ENCODE measurements at places on chromosomes 1 and 21.

DNA sequence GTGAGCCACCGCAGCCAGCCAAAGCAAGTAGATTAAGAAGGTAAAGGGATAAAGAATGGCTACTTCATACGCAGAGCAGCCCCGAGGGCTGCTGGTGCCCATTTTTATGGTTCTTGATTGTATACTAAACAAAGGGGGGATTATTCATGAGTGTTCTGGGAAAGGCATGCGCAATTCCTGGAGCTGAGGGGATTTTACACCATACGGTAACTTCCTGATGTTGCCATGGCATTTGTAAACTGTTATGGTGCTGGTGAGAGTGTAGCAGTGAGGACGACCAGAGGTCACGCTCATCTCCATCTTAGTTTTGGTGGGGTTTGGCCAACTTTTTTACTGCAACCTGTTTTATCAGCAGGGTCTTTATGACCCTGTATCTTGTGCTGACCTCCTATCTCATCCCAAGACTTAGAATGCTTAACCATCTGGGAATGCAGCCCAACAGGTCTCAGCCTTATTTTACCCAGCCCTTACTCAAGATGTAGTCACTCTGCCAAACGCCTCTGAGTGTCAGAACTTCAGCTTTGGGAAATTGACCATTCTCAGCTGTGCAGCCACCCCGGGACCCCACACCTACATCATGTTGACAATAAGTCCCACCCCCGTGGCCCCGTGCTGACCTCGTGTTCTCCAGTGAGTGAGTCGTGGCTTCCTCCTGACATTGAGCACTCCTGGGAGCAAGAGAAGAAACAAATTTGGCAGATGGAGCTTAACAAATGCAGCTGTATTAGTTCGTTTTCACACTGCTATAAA lies 149.4 kb upstream of the COL6A1 start:
- DNase-seq: peak; percentile 14

DNA sequence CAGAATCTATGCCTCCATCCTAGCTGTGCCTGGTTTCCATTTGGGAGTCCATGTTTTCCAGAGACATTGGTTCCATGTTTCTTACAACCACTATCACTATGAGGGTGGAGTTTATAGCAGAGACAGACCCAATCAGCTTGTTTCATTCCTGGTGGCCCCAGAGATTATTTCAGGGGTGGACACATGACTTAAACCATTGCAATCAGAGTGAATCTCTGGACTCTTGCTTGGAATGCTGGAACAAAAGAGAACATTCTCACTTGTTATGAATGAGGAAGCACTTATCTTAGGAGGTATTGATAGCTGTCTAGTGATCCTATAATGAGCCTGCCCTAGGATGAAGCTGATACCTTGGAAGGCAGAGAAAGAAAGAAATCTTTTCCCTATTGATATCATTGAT lies 250.3 kb downstream of the ATG4C start:
- no peak for DNase-seq

DNA sequence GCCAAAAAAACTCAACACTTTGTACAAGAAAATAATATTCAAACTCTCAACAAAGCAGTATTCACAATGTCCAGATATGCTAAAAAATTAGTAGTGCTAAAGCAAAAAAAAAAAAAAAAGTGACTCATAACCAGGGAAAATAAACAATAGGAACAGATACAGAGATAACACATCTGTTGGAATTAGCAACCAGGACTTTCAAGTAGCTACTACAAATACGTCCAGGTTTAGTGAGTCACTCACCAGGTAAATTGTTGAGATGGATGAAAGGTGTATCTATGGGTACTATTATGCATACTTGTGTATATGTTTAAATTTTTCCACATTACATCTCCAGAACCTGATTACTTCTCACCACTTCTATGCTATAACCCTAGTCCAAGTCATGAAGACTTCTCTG lies 144.8 kb upstream of the SLC35F3 start:
- DNase-seq: no peak

GRCh38 chr1:20237646-20238045 lies 51.3 kb upstream of the PLA2G2C start:
- no peak for DNase-seq

DNA sequence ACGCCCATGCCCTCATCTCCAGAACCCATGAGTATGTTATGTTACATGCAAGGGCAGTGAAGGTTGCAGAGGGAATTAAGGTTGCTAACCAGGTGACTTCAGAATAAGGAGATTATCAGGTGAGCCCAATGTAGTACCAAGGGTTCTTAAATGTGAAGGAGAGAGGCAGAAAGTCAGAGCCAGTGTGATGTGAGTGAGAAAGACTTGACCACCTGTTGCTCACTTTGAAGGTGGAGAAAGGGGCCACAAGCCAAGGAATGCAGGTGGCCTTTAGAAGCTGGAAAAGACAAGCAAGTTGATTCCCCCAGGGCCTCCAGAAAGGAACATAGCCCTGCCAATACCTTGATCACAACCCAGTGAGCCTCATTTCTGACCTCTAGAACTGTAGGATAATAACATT lies 84.7 kb upstream of the CLDN14 start:
- DNase-seq: no peak

DNA sequence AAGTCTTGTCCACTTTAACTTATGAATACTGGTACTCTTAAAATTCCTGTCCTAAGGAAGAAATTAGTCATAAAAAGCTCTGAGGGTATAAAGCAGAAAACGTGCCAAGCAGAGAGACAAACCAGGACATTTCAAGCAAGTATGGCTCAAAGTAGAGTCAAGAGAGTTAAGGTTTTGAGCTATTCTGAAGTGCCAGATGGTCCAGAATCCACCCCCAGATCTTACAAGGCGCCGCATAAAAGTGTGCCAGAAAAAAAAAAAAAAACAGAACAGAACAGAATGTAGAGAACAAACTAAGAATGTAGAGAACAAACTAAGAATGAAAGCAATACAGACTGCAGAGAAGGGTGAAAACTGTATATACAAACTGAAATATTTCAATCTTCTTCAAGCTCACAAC lies 12.5 kb downstream of the EPS15 start:
- DNase-seq: peak; percentile 24

GRCh38 chr21:39071623-39072214 lies 111.5 kb downstream of the PSMG1 start:
- DNase-seq: no peak

GRCh38 chr1:38577385-38577784 lies 282.2 kb downstream of the RRAGC start:
- no peak for DNase-seq

DNA sequence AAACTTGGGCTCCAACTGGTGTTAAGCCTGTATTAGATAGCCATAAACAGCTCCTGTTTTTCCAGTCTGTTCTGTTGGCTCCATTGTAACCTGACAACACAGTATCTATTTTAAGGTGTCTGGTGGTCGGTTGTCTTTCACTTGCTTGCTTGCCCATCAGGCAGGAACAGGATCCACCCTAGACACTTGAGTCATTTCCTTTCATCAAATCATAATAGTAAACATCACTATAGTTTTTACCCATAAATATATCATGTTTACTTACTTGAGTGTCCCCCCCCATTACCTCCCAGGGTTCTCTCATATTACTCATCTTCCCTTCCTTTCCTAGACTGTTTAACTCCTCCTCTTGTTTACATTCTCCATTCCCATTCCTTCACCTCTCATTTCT lies 2.9 kb downstream of the DDI2 start:
- peak; percentile 89 for DNase-seq

- no peak for DNase-seq
Measured at GRCh38 chr1:28902738-28903137, 11.6 kb upstream of the EPB41 start.

DNA sequence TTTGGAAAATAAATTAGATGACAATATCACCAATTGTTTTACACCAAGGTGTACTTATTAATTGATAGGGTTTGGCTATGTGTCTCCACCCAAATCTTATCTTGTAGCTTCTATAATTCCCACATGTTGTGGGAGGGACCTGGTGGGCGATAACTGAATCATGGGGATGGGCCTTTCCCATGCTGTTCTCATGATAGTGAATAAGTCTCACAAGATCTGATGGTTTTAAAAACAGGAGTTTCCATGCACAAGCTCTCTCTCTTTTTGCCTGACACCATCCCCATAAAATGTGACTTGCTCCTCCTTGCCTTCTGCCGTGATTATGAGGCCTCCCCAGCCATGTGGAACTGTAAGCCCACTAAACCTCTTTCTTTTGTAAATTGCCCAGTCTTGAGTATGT lies 131.0 kb upstream of the LMO4 start:
- DNase-seq: no peak

GRCh38 chr21:24367936-24368335 lies 1239.3 kb downstream of the MRPL39 start:
- DNase-seq: peak; percentile 44

GRCh38 chr1:116934586-116935207 lies 25.0 kb downstream of the PTGFRN start:
- DNase-seq: peak; percentile 43

DNA sequence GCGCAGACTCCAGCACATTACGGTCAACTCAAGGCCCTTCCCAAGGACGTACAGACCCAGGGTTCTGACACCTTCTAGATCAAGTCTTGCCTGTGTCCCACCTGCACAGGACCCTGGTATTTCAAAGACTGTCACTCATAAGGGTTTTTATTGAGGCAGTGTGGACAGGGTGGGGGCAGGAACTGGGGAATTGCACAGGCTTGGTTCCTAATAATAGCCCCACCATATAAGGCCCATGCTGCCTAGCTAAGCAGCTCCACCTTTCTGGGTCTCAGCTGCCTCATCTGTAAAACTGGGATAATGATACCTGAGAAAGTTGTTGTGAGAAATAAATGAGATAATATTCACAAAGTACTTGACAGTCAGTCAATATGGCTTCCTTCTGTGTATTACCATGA lies 55.3 kb upstream of the PUM1 start:
- no peak for DNase-seq

DNA sequence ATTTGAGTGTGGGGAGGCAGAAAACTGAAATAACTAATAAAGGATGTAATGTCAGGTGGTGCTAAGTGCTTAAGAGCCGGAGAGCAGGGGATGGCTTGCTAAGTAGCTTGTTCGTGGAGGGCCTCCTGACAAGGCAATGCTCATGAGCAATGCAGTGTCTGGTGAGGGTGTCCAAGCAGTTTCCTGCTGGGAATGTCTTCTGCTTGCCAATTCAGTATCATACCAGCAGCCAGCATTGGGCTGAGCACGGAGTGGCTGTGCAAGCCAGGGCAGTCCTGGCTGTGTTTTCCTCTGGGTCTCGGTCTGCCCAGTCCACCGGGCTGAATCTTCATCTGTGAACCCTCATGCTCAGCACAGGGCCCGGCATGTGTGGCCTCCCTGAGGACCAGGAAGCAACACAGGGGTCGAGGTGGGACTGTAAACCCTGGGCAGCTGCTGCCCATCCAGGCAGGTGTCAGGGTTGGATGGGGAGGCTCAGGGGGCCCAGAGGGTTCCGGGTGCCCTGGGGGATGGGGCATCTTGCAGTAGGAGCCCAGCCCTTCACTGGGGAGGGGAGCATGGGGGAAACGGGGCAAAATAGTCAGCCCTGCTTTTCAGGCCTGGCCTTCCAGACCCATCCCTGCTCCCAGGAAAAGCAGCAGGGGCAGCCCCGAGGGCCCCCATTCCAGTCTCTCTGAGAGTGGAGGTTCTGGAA lies 27.5 kb downstream of the EDN2 start:
- no peak for DNase-seq

DNA sequence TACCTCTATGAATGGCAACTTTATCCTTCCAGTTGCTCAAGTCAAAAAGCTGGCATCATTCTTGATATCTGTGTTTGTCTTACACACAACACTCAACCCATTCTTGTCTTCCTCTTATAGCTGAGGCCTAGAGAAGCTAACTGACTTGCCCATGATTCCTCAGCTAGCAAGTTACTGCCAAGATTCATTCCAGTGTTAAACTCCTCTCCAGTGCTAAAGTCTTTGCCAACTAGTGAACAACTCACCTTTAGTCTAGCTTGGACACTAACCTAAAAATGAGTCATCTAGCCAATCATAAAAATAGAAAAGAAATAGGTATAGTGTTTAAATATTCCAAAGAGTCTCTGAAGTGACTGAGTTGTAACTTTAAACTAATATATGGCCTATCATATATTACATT lies 45.6 kb upstream of the RGS2 start:
- DNase-seq: peak; percentile 9

DNA sequence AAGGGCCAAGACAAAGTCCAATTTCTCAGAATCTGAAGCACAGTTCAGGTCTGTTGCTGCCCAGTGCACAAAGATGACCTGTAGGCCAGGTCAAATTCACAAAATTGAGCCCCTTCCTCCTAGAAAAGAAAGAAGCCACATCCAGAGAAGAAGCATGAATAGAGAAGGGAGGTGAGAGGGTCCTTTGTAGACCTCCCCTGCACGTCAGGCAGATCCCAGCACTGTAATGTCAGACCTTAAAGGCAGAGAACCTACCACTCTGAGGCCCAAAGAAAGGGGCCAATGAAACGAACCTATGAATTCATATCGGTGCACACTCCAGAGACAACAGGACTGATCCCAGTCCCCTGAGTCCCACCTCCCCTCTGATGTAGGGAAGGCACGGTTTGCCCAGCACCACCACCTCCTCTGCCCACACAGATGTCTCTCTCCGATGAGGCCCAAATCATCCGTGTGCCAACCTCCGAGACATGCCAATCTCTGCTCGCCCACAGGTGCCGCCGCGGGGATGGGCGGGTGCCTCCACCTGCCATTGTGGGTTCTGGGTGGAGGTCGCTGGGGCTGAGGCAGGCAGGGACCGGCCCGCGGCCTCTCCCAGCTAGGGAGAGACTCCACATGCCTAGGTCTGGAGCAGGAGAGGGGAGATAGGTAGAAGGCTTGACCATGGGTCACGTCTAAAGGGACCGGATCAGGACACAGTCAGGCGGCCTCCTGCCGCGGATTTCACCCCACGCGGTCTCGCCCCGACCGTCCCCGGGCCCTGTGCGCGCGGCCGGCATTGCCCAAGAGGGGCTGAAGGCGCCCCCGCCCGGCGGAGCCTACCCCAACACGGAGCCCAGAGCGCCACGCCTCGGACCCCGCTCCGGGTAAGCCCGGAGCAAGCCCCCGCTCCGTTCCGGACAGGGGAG lies 42.1 kb downstream of the RRAGC start:
- DNase-seq: no peak
